ENCODE measurements at places on chromosomes 11 and 22.
A peak's percentile ranks its signal among the peaks of the same experiment; 100 is the strongest.

DNA sequence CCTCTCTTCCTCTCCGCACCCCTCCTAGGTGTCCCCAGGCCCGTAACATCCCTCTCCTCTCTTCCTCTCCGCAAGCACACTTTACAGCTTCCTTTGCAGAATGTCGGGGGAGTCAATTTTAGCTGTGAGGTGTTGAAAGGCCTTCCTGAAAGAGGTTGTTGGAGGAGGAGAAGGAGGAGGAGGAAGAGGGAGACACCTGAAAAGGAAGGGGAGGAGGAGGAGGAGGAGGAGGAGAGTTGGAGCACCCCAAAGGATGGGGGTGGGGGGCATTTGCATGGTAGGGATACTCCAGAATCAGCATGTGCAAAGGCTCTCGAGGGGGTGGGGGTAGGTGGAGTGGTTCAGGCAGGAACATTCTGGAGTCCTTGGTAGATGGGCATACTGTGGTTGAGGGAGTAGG lies 1045.1 kb downstream of the TBC1D22A start:
- no peak for DNase-seq

- DNase-seq = no peak
Measured at GRCh38 chr11:124891373-124891861, 6.2 kb downstream of the ROBO4 start.

DNA sequence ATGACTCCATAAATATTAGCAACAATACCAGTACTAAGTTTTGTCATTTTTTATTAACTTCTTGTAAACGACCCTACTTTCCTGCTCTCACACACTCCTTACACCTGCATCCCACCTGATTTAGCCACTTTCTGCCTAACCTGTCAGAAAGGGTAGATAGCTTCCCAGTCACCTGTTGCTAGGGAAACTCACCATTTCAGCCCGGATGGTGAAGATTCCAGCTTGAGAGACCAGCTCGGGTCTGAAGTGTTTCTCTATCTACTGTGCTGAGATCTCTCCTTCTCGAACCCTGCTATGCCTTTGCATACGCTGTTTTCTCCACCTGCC lies at the start of gene PARVG:
Gene PARVG, plus strand, starts transcription at position 220 of the 327 bp plus-strand sequence. CDS start 2,405 bp downstream, outside the sequence.
- no peak for DNase-seq

DNA sequence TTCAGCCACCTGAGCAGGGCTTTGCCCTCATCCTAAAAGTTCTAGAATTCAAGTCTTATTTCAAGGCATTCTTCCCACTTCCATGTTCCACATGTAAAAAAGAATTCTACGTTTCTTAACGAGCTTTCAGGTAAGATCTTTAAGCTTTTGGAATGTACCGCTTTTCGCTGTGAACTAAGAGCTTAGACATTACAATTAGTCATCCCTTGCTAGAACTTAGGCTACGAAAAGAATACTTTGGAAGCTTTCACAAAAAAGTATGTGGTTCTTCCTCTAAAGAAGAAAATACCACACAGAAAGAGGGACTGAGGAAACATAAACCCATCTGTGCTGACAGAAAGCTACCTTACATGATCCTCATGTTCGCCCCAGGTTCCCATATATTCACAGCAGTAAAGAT lies 1.9 kb downstream of the NUMA1 start:
- DNase-seq = no peak

DNA sequence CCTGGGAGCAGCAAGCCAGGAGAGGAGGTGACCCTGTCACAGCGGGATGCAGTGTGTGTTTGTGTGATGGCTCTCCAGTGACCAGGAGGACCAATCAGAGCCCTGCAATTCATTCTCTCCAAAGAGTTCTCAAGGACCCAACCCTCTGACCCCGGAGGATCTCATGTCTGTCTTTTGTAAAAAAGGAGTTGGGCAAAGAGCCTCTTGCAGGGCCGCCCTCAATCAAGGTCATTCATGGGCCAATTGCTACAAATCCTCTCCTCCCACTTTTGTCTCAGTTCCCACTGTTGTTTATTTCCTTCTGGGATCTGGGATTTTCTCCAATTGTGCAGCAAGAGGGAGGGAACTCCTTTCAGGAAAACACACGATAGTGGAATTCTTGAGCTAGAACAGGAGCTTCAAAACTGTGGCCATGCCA lies 4.0 kb downstream of the TECTA start:
- no peak for DNase-seq

DNA sequence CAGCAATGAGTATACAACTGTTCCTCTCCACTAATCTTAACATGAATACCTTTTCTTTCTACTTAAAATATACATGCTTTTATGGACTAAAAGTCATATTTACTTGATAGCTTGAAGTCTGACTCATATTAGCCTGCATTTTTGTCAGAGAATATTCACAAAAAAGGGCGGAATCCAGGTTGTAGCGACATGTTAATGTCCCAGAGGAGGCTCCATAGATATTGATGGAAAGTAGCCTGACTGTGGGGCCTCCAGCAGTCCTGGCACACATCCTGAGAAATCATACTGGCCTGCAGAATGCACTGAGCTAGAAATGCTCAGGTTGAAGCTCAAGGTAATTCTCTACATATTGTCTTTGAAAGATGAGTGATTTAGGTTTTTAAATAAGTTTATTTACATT lies 1051.1 kb downstream of the NTM start:
- DNase-seq = no peak

- DNase-seq = no peak
Measured at GRCh38 chr22:29689880-29690213, 30.0 kb upstream of the CABP7 start.

DNA sequence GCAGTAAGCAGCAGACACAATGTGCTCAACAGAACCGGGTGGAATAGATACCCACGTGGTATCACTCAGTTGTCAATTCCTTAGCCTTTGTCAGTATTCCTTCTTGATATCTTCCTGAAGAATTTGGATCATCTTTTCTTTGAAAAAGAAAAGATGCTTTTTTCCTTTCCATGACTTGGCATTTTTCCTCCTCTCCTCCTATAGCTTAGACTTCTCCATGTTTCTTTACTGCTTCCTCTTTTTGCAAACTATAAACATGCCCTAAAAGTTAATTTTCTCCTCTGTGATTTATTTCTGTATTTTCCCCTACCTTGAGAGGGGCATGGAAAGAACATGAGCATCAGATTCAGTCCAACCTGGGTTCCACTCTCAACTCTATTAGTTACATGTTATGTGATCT lies 11.7 kb downstream of the CBLIF start:
- DNase-seq = no peak

- no peak for DNase-seq
Measured at GRCh38 chr11:26109658-26110368, 222.1 kb upstream of the ANO3 start.

DNA sequence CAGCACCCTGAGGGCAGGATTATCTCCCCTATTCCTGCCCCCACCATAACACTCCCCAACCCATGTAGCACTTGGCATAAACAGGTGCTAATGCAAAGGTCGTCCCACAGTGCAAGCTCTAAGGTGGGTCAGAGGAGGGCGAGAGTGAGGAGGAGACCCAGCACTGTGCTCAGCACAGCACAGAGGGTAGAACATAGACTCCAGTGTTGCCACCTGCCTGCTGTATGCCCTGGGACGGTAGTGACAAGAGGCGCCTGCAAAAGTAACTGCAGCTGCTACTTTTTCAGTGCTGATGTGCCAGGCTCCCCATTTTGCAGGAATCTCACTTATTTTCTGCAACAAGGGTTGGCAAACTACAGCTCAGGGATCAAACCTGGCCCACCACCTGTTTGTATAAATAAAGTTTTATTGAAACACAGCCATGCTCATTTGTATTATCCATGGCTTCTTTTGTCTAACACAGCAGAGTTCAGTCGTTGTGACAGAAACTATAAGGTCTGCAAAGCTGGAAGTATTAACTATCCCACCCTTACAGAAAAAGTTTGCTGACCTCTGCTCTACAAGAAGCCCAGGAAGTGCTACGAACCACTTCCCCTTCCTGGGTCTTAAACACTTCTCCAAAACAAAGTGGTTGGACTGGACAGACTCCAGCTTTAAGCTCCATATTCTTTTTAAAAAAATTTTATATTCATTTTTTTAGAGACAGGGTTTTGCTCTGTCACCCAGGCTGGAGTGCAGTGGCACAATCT lies 16.9 kb upstream of the CDC42BPG start:
- DNase-seq = no peak

DNA sequence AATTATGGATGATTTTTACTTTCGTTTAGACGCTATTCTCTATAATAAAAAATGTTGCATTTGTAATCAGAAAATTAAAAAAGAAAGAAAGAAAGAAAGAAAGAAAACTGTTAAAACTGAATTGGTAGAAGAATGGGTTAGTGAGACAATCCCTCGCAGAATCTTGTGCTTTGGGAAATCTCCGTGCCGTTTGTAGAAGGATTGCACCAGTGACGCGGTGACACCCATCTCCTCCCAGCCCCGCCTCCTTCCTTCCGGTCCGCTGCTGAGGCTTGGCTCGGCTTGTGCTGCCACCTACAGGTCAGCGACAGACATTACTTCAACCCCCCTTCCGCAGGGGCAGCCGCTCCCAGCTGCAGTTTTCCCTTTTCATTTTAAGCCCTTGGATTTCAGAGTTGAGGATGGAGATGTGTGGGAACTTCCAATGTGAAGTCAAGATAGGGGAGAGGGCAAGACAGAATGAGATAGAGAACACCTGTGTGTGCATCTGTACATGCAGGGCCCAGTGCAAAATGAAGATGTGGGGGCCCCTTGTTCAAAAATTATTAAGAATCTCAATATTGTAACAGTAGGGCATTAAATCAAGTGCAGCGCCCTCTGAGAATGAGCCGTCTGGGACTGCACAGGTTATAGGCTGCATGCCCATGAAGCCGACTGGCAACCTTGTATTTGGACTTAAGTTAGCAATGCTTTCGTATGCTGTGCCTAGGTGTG lies 41.1 kb downstream of the TST start:
- DNase-seq = peak; percentile 87

DNA sequence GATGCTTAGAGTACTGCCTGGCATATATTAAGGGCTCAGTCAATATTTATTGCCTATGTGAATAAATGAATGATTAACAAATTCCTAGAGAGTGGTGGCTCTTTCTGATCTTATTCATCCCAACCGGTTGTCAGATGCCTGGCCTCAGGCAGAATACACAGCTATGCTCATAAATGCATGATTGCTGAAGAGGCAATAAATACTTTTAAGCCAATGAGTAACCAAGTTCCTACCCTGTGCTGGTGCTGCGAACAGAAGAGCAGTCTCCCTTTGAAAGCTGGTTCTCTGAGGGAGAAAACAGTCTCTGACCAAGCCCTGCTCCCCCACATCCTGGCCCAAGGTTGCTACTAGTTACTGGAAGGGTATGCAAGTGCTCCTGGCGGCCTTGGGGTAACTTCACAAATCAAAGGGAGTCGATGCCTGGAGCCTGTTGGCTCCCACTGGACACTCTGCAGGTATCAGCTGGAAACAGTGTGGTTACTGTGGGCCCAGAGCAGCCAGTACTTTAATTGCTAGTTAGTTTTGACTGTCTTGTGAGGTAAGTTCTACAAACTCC lies 2.8 kb downstream of the USH1C start:
- no peak for DNase-seq

GRCh38 chr22:29798318-29798717 lies 31.1 kb downstream of the UQCR10 start:
- no peak for DNase-seq

DNA sequence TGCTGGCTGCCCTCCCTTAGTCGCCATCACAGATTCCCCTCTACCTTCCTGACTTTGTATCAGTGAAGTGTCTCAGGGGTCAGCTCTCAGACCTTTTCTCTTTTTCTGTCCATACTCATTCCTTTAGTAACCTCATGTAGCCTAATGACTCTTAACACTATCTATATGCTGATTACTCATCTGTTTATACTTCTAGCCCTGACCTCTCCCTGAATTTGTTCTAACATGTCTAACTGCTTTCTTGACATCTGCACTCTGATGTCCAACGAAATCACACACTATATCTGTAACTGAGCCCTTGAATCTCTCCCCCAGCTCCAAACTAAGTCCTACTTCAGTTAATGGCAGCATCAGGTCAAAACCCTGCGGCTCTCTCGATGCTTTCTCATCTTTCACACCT lies 135.8 kb upstream of the TIMP3 start:
- no peak for DNase-seq

- DNase-seq = no peak
Measured at GRCh38 chr11:35617687-35618496, at the start of gene FJX1. Gene FJX1 (plus strand): TSS chr11:35618460. CDS start chr11:35618637, 177 bp downstream.

GRCh38 chr11:44694443-44694842 lies 32.3 kb upstream of the TSPAN18 start:
- DNase-seq = no peak

- DNase-seq = peak; percentile 40
Measured at GRCh38 chr11:65181569-65182257, at the start of gene CAPN1. Gene CAPN1 (plus strand): TSS chr11:65181928. CDS start chr11:65182702, 774 bp downstream.

DNA sequence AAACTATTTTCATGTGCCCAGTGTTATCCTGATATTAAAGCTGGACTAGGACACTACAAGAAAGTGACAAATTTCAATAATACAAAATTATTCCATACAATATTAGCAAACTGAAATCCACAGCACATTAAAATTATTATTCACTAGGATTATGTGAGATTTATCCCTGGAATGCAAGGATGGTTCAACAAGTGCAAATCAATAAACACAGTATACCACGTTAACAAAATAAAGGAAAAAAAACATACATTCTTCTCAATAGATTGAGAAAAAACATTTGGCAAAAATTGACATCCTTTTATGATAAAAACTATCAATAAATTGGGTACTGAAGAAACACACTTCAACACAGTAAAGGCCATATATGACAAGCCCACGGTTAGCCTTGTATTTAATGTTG lies 1758.2 kb upstream of the RAG2 start:
- DNase-seq = no peak

DNA sequence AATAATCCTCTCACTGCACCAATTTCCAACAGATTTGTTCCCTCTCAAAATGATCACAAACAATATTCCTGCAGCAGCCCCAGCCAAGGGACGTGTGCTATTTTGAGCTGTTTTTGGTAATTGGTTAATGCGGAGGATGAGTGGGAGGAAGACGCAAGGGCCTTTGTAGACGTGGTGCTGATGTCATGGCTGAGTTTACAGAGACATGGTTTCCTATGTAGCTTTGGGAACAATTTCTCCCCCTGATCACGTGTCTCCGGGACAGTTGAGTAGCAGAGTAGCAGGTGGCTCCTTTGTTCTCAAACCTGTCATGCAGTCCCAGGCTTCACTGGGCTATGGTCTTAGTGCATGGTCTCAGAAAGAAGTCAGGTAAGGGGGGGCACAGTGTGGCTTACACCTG lies 183.2 kb upstream of the NECTIN1 start:
- no peak for DNase-seq

GRCh38 chr11:132126973-132127899 lies 756.8 kb downstream of the NTM start:
- DNase-seq = no peak

Measured in stimulated activated CD8-positive, alpha-beta memory T cell treated with anti-CD3 and anti-CD28 coated beads, Interleukin-2, amount 100 ng/mL, for 1 hour (primary cell).